ENCODE measurements at places on chromosomes 5 and 9.
A peak's percentile ranks its signal among the peaks of the same experiment; 100 is the strongest.

GRCh38 chr9:113349445-113350094 lies at the start of gene BSPRY:
Gene BSPRY, plus strand, starts transcription at chr9:113349541. Its CDS starts 39 bp downstream, at chr9:113349580.
- no peak for DNase-seq

GRCh38 chr9:120876842-120877240 lies at the start of gene PHF19:
Gene PHF19, minus strand, starts transcription at chr9:120877188. Its CDS starts 2,447 bp downstream, at chr9:120874741.
- no peak for DNase-seq

- DNase-seq = no peak
These were observed 5.4 kb downstream of the MRPS27 start for GRCh38 chr5:72314571-72315172.

GRCh38 chr9:87336914-87337333 lies 160.7 kb upstream of the DAPK1 start:
- peak; percentile 65 for DNase-seq

GRCh38 chr9:33042473-33042872 lies 17.4 kb downstream of the DNAJA1 start:
- no peak for DNase-seq

DNA sequence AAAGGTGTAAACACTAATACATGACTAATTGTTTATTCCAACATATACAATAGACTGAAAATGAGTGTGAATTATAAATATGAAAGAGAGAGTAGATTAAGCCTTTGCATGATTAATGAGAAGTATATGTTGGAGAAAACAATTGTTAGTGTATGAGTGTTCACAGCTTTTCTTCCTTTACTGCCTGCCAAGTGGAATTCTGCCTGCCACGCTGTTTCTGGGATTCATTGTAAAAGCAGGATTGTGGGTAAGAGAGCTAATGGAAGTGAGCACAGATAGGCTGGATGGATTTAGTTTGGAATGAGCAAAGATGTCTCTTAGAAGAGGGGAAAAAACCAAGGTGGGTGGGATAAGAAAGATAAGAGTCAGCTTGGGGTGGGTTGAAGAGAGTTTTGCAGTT lies 129.6 kb upstream of the NMUR2 start:
- DNase-seq = no peak

- no peak for DNase-seq
These were observed 71.6 kb downstream of the LRRC70 start for GRCh38 chr5:62650197-62650596.

DNA sequence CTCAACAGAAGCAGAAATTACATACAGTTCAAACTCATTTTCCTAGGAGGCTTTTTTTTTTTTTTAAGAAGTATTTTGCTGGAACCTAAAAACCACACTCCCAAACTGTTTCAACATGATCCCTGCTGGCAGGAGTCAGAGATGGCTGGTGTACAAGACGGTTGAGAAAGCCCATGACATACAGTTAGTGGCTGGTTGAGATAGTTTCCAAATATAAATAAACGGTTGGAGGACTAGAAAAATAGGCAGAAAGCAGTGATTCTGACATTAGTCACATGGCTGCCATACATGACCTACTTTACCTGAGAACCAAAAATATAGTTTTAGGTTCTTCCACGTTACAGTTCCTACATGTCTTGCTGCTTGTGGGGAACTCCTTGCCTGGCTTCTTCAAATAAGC lies 31.7 kb upstream of the BASP1 start:
- no peak for DNase-seq

GRCh38 chr5:14039576-14039975 lies 95.1 kb upstream of the DNAH5 start:
- DNase-seq = no peak

- no peak for DNase-seq
These were observed 24.5 kb upstream of the RAB14 start for GRCh38 chr9:121226175-121226574.

DNA sequence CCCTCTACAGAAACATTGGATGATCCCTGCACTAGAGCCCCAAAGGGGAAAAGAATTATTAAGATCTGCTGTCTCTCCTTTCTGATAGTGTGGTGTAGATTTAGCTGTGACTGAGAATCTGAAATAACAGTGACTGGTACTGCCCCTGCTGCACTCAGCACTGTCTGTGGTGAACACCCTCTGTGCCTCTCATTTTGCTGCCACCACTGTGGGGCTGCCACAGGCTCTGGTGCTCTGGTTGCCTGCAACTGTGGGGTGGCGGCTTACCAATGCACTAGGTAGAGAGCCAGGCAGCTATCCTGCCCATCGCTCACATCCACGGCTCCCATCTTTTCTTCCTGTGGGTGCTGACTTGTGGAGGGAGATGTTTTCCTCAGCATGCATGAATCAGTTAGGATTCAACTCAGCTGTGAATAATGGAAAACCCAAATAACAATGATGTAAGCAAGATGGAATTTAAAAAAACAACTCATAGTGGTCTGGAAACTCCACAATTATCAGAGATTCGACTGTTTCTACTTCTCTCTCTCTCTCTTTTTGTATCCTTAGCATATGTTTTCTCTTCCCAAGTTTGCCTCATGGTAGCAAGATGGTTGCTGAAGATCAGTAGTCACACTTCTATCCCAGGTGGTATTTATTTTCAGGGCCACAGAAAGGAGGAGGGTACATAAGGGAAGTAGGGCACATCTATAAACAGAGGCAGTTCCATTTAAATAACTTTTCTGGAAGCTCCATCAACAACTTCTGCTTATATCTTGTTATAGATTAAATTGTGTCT lies 99.8 kb upstream of the DAP start:
- no peak for DNase-seq

- no peak for DNase-seq
These were observed 21.4 kb upstream of the PHF19 start for GRCh38 chr9:120898396-120898795.

- DNase-seq = no peak
These were observed 1471.8 kb upstream of the NUDT12 start for GRCh38 chr5:105034401-105034763.

DNA sequence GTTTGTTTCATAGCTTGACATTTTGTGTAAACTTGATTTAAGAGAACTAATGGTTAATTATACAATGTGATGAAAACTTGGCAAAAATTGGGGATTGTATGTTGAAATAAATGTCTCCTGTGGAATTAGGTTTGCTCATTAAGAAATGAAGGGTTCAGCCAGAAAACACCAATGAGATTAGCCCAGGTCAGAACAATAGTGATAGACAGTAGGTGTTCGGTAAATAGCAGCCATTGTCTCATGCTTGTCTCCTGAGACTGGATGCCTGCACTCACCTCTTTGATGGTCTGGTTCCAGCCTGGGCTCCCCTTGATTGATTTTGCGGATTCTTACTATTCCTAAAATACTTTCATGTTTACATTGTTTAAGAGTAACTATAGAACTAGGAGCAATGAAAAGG lies 135.5 kb downstream of the FBN2 start:
- DNase-seq = no peak

DNA sequence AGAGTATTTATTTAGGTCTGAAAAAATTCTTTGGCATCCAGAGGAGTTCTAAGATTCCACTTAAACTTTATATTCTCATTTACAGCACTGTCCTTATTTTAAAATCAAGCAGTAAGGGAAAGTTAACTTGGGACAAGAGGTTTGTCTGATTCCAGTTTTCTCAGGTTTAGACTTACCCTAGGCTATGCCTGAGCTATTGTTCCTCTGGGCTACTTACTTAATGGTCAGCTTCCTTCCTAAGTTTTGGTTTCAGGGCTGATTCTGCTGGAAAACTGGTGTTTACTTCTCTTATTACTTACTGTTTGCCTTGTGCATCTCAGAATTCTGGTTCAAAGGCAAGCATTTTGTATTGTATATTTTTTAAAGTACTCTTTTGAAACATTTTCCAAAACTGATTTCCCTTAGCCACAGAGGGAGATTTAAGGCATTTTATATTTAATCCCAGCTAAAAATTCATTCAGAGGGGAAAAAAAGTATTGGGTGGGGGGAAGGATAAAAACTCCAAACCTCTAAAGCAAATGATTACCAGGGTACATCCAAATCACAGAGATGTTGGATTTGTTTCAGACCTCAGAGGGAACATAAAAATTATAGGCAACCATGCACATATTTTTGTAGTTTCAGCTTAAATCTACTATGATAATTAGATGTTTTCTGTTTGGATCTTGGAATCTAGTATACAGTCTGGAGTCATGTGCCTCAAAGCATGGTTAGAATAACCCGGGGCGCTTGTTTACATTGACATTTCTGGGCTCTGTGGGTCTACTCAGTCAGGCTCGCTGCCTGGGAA lies 290.0 kb downstream of the ARHGAP26 start:
- no peak for DNase-seq

GRCh38 chr9:87040410-87041009 lies 93.2 kb upstream of the GAS1 start:
- no peak for DNase-seq

GRCh38 chr9:35553670-35554543 lies 51.2 kb upstream of the TESK1 start:
- DNase-seq = no peak

GRCh38 chr9:33687779-33688178 lies 107.6 kb upstream of the PRSS3 start:
- no peak for DNase-seq

- DNase-seq = no peak
These were observed 25.6 kb upstream of the GSN start for GRCh38 chr9:121242219-121242958.

DNA sequence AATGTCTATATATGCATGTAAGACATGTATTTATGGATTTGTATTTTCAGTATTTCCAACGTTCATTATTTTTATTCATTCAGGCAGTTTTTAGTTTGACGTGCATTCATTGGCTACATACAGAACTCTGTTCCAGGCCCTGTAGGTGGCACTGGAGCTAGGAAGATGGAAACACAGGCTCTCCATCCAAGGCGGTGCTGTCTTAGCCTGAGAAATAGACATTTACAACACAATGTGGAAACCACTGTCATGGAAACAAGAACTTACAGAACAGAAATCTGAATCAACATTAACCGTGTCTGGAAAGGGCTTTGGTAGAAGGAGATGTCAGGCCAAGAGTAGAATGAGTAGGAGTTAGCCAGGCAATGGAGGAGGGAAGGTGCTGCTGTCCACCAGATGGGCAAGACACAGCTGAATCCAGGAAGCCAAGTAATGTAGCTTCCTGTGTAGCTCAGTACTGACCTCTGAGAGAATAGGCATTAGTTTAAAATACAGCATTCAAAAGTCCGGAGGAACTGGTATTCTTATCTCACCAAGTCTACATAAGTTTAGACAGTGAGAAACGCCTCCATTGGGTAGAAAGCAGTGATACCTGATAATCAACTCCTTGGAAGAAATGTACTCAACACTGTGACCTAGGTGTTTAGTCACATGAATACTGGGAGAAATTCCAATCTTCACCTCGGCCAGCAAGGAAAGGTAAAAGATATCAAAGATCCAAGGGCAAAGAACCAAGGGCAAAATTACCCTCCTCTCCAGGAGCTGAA lies 388.6 kb upstream of the CDH6 start:
- peak; percentile 2 for DNase-seq

DNA sequence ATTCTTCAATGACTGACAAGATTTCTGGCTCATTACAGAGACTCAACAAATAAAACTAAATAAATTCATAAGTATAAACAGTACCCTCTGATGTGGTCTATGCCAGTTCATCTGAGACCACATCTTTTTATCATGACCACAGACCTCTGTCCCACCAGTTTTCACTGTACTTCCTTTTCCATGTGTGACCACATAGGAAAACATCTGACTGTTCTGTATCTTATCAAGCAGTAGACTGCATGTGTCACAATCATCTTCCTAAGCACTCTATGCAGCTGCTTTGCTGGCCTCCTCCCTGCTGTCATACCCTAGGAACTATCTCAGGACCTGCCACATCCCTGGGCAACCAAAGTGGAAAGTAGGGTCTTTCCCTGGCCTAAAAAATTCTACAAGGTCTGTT lies 205.0 kb upstream of the ZNF462 start:
- DNase-seq = no peak

- no peak for DNase-seq
These were observed 23.7 kb downstream of the SNX30 start for GRCh38 chr9:112774006-112774996.

DNA sequence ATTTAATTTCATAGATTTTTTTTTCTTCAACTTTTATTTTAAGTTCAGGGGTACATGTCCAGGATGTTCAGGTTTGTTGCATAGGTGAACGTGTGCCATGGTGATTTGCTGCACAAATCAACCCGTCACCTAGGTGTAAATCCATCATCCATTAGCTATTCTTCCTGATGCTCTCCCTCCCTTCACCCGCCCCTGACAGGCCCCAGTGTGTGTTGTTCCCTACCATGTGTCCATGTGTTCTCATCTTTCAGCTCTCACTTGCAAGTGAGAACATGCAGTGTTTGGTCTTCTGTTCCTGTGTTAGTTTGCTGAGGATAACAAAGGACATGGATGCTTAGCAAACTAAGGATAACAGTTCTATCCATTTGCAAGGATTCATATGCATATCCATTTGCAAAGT lies 209.1 kb upstream of the ADCY2 start:
- no peak for DNase-seq

Measured in left renal cortex interstitium (tissue), 4 donors.